DMS 273 treated with DMSO at 0.1 percent for 48 hours (cell line): ENCODE measurements at places on chromosomes 3 and 15.

DNA sequence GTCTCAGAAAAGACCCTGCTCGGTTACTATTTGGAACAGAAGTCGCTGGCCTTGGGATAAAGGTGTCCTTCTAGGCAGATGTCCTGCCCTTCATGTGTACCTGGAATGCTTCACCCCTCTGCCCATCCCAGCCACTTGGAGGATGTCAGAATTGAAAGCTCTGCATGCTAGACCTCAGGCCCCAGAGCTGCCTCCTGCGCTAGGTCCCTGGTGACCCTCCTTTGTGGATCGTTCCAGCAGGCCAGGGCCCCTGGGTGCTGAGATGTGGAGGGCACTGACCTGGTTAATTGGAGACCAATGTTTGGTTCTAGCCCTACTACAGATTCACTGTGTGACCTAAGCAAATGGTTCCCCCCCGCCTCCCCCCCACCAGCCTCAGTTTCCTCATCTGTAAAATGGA is 2.7 kb upstream of the CTSH start:
- DNase-seq: no peak

GRCh38 chr3:195033531-195034091 is 237.3 kb downstream of the XXYLT1 start:
- no peak for DNase-seq

DNA sequence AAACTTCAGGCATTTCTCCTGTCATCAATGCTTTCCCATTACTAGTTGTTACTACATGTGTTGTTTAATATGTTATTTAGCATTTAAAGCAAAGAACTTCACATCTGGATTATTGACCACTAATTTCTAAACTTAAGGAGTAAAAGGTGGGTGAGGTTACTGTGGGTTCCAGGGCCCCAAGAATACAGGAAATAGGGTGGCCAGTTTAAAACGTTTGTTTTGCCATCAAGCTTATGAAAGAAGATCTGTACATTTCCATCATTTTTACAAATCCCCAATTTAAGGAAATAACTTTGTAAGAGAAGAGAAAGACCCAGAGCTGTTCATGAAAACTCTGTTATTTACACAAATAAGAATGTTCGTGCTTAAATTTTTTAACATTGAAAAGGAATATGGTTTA is 54.5 kb upstream of the ACKR4 start:
- no peak for DNase-seq

GRCh38 chr3:117586161-117586560 is 876.6 kb downstream of the TUSC7 start:
- DNase-seq: no peak

DNA sequence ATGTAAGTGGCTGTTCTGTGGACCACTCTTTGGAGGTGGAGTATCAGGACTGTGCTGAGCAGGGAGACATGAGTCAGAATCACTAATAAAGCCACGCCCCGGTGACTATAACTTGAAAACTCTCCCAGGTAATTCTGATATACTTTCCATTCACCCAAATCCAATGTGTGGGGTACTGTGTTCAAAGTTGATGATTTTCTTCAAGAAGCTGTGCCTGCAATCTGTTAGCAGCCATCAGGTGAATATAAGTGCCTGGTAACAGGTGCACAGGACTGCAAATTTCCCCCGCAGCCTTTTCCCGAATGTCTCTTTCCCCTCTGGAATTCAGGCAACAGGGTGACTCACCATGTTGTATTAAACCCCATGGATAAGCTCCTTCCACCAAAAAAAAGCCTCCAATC is 17.0 kb downstream of the MAGI1 start:
- DNase-seq: no peak

- DNase-seq: no peak
Observed at GRCh38 chr3:58037141-58037910, 29.1 kb downstream of the FLNB start.

DNA sequence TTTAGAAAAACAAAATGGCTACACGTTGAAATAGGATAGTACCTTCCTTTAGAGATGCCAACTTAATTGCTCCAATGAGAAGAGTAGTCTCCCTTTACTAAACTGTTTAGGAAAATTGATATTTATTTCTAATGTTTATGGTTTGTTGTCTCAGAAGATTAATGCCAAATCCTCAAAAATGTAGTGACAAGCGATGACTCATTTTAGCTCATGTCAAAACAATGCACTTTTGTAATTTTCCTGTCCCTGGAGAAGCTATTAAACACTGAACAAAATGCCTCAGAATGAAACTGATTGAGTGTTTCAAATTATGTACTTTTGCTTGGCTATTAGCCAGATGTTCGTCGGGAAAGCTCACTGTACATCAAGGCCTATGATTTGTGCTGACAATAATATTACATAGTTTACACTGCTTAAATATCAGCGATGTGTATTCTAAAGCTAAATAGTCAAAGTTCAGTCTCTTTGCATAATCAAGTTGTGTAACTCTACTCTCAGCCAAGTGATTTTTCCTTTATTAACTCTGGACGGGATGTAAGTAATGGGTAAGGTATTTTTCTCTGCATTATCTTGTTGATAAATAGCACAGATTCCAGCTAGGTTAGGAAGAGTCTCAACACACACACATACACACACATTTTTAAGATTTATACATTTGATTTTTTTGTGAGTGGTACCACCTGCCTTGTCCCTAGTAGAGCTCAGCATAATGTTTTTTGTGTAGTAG is 83.7 kb downstream of the CMSS1 start:
- no peak for DNase-seq
